ENCODE measurements at places on chromosomes 13 and 19. TPM values are rescaled to one million over a fixed set of nuclear protein-coding genes. Genes with fewer than 3 reads are reported as not detected.

DNA sequence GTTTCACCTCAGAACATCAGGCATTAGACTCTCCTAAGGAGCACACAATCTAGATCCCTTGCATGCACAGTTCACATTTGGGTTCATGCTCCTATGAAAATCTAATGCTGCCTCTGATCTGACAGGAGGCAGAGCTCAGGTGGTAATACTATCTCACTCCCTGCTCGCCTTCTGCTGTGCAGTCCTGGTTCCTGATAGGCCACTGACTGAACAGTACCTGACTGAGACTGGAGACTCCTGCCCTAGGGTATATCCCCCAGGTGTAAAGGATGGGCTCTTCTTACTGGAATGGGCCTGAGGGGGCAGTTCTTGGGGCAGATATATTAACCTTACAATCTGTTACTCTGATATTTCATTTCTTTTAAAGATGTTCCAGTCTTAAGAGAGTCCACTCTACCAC lies 6.3 kb downstream of the OBI1 start:
- no peaks in the 10 kb centered on the region for H3K27me3 ChIP-seq
- DNase-seq: no peak
- H3K27ac ChIP-seq: no peak overlapping the region

- H3K4me1 ChIP-seq: no peaks in the 10 kb centered on the region
- H3K4me3 ChIP-seq: no peak overlapping the region
- no peak for DNase-seq
- H3K36me3 ChIP-seq: no peaks in the 10 kb centered on the region
Measured at GRCh38 chr13:27536361-27537101, 83.8 kb downstream of the LNX2 start.

The OR10H1 gene
- total RNA-seq: not detected

The ZNF224 gene
- total RNA-seq: 29.8 TPM

- H3K4me3 ChIP-seq: no peak overlapping the region
- no peaks in the 10 kb centered on the region for H3K4me1 ChIP-seq
- no peaks in the 10 kb centered on the region for H3K27me3 ChIP-seq
- no peak overlapping the region for H3K27ac ChIP-seq
Measured at GRCh38 chr13:91108315-91108714, 239.2 kb upstream of the MIR17HG start.

GRCh38 chr13:45807520-45808099 lies 43.9 kb downstream of the SIAH3 start:
- H3K4me3 ChIP-seq: no peak overlapping the region
- H3K27ac ChIP-seq: no peak overlapping the region
- no peaks in the 10 kb centered on the region for H3K36me3 ChIP-seq
- no peaks in the 10 kb centered on the region for H3K4me1 ChIP-seq
- peak; percentile 50 for DNase-seq
- no peaks in the 10 kb centered on the region for H3K27me3 ChIP-seq

- H3K36me3 ChIP-seq: no peaks in the 10 kb centered on the region
- H3K4me1 ChIP-seq: no peaks in the 10 kb centered on the region
- no peak for DNase-seq
Measured at GRCh38 chr13:57865600-57866294, 234.2 kb downstream of the PCDH17 start.

GRCh38 chr13:27556109-27556508 lies 64.2 kb downstream of the LNX2 start:
- DNase-seq: no peak
- H3K27ac ChIP-seq: no peak overlapping the region
- no peaks in the 10 kb centered on the region for H3K27me3 ChIP-seq
- no peaks in the 10 kb centered on the region for H3K4me1 ChIP-seq
- no peak overlapping the region for H3K4me3 ChIP-seq
- peaks cover 42% of the 10 kb centered on the region for H3K36me3 ChIP-seq

GRCh38 chr19:19571071-19571786 lies 33.2 kb downstream of the CILP2 start:
- H3K4me1 ChIP-seq: no peaks in the 10 kb centered on the region
- DNase-seq: no peak
- H3K27ac ChIP-seq: no peak overlapping the region
- H3K4me3 ChIP-seq: no peak overlapping the region
- no peaks in the 10 kb centered on the region for H3K36me3 ChIP-seq

The WDR88 gene
- not detected for total RNA-seq

DNA sequence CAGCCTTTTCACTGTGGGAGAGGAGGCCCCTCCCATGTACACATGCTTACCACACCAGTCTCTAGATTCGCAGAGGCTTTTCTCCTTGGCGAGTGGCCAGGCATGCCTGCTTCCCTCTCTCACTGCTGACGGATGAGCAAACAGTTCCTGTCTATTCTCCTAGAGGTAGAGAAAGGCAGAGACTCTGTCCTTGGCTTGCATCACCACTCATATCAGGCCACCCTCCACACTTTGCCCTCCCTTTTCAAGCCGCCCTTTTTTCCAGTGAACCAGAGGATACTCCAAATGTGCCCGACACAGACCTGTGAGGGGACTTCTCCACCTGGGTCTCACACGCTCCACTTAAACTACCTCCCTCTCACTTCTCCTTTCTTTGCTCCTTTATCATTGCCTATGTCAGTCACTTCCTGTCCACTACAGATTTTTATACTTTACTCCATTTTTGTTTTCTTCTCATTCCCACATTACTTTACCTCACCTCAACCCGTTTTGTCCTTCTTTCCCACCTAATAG lies 284.6 kb downstream of the DNAJC15 start:
- peak; percentile 78 for DNase-seq
- H3K36me3 ChIP-seq: no peaks in the 10 kb centered on the region
- H3K4me1 ChIP-seq: no peaks in the 10 kb centered on the region
- H3K27ac ChIP-seq: no peak overlapping the region
- H3K4me3 ChIP-seq: no peak overlapping the region

The GNA15 gene
- total RNA-seq: 12.4 TPM

DNA sequence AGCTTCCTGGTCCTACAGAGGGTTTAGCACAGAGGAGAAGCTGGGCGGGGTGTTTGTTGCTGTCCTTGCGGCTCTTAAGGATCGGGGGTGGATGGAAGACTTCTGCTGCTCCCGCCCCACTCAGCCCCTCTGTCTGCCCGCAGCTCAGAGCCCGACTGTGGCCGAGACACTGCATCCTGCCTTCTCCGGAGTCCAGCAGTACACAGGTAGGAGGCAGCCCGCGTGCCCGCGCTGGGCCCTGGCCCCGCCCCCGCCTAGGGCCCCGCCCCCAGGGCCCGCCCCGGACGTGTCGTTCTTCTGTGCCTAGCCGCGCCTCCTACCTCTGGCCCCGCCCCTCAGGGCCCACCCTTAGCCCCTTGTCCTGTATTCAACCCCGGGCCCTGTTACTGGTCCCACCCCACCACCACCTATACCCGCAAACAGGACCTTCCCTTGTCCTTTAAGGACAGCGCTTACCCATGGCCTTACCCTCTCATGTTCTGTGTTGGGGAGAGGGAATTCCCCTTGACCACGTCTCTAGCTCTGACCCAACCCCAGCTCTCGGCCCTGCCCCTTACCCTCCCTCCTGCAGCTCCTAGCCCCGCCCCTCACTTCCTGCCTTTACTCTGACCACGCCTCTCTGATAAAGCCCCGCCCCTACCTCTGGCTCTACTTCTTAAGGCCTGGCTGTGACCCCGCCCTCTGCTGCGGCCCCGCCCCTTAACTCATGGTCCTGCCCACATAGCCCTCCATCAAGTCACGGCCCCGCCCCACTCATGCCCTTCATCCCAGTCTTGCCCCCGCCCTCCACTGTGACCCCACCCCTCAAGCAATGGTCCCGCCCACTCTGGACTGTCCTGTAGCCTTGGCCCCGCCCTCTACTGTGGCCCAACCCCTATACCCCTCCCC lies 60.5 kb downstream of the CELF5 start:
- H3K27me3 ChIP-seq: no peaks in the 10 kb centered on the region
- H3K27ac ChIP-seq: no peak overlapping the region
- DNase-seq: peak; percentile 77
- no peaks in the 10 kb centered on the region for H3K36me3 ChIP-seq

The POU4F1 gene
- not detected for total RNA-seq

The GPR183 gene
- total RNA-seq: 1.1 TPM

GRCh38 chr19:13099073-13099999 lies 3.3 kb downstream of the LYL1 start:
- DNase-seq: peak; percentile 86
- H3K27ac ChIP-seq: peak overlapping the region; percentile 92
- no peaks in the 10 kb centered on the region for H3K27me3 ChIP-seq
- peaks cover 8% of the 10 kb centered on the region for H3K36me3 ChIP-seq
- peaks cover 69% of the 10 kb centered on the region for H3K4me1 ChIP-seq
- peak overlapping the region; percentile 52 for H3K4me3 ChIP-seq

The CIRBP gene
- 623 TPM for total RNA-seq

DNA sequence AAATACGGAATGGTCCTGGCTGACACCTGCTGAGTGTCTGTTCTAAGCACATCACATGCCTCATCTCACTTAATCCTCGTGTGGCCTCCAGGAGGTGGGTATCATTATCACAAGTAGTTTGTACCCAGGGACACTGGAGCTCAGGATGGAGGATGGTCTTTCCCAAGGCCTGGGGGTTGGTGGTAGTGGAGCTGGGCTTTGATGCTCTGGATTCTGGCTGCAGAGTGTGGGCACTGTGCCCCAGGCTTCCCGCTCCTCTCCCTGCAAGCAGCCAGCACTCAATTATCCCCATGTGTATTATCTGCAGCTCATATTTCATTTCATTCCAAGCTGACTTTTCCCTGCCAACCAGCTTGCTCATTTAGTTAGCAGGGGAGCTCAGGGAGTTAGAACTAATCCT lies 52.1 kb downstream of the SIAH3 start:
- no peak overlapping the region for H3K27ac ChIP-seq
- H3K4me3 ChIP-seq: no peak overlapping the region
- H3K27me3 ChIP-seq: no peaks in the 10 kb centered on the region
- no peaks in the 10 kb centered on the region for H3K36me3 ChIP-seq
- H3K4me1 ChIP-seq: no peaks in the 10 kb centered on the region

- H3K36me3 ChIP-seq: no peaks in the 10 kb centered on the region
- H3K27ac ChIP-seq: peak overlapping the region; percentile 40
- no peak overlapping the region for H3K4me3 ChIP-seq
- DNase-seq: no peak
Measured at GRCh38 chr13:32264407-32264806, 50.8 kb downstream of the ZAR1L start.

- no peaks in the 10 kb centered on the region for H3K36me3 ChIP-seq
- no peaks in the 10 kb centered on the region for H3K4me1 ChIP-seq
- H3K27ac ChIP-seq: peak overlapping the region; percentile 89
- peak; percentile 81 for DNase-seq
- H3K27me3 ChIP-seq: peaks cover 9% of the 10 kb centered on the region
Measured at GRCh38 chr13:27971236-27971645, 2.1 kb upstream of the CDX2 start.

GRCh38 chr19:45509692-45510015 lies 2.4 kb downstream of the VASP start:
- DNase-seq: no peak
- no peaks in the 10 kb centered on the region for H3K36me3 ChIP-seq
- no peaks in the 10 kb centered on the region for H3K27me3 ChIP-seq

- H3K27ac ChIP-seq: no peak overlapping the region
- DNase-seq: no peak
- H3K36me3 ChIP-seq: no peaks in the 10 kb centered on the region
- H3K27me3 ChIP-seq: no peaks in the 10 kb centered on the region
- no peaks in the 10 kb centered on the region for H3K4me1 ChIP-seq
Measured at GRCh38 chr19:22066886-22067285, 14.6 kb downstream of the ZNF257 start.

- H3K4me1 ChIP-seq: peaks cover 68% of the 10 kb centered on the region
- no peak overlapping the region for H3K4me3 ChIP-seq
- H3K27ac ChIP-seq: peak overlapping the region; percentile 99
- no peaks in the 10 kb centered on the region for H3K27me3 ChIP-seq
- DNase-seq: no peak
Measured at GRCh38 chr19:47107202-47107952, 6.2 kb downstream of the ZC3H4 start.

DNA sequence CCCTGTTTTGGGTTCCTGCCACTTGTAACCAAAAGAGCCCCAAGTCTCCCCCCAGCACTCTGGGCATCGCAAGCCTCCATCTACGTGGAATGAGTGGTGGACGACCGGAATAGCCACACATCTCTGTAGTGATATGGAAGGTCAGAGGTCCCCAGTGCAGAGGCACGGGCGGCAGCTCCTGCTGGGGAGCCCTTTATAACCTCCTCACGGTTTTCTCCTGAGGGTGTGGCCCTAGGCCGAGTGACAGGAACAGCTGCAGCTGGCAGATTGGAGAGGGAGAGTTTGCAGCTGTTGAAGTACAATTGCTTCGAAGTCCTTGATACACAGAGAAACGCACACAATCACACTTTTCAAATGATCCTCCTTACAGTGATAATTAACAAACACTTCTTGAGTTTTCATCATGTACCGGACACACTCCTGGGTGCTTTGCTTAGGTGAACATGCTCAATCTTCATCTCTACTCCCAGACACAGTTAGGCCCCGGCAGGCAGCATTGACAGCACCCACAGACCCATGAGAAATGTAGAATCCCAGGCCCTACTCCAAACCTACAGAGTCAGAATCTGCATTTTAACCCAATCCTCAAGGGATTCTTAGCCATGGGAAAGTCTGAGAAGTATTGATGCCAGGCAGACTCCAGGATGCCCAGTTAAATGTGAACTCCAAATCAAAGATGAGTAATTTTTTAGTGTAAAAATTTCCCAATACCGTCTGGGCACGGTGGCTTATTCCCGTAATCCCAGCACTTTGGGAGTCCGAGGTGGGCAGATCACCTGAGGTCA lies 4.9 kb upstream of the ZNF787 start:
- H3K27me3 ChIP-seq: no peaks in the 10 kb centered on the region
- no peaks in the 10 kb centered on the region for H3K36me3 ChIP-seq
- peaks cover 8% of the 10 kb centered on the region for H3K4me1 ChIP-seq

GRCh38 chr13:23856008-23856750 lies 33.0 kb downstream of the MIPEP start:
- no peak overlapping the region for H3K4me3 ChIP-seq
- no peaks in the 10 kb centered on the region for H3K27me3 ChIP-seq
- no peak overlapping the region for H3K27ac ChIP-seq
- no peaks in the 10 kb centered on the region for H3K36me3 ChIP-seq
- no peaks in the 10 kb centered on the region for H3K4me1 ChIP-seq

The ZDHHC20 gene
- total RNA-seq: 132 TPM

The STOML3 gene
- total RNA-seq: not detected

The SIAH3 gene
- total RNA-seq: not detected

DNA sequence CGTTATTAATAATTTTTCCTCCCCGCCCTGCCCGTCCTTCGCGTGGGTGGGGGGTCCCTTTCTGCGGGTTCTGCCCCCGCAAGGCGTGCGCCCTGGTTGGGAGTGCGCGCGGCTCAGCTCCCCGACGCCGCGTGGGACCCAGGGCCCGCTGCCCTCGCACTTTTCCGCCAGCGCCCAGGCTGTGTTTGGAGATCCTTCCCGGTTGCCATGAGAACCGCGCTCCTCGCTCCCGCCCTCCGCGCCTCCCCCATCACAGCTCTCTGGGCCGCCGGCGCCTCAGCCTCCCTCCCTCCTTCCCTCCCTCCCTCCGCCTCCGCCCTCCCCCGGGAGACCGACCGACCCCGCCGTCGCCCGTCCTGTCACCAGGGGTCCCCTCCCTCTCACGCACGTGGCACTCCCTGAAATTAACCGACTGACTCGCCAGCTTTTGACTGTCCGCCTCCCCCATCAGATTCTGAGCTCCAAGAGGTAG lies 2.4 kb upstream of the SSBP4 start:
- peaks cover 40% of the 10 kb centered on the region for H3K4me1 ChIP-seq
- peak overlapping the region; percentile 89 for H3K27ac ChIP-seq
- no peak for DNase-seq
- H3K27me3 ChIP-seq: no peaks in the 10 kb centered on the region
